ENCODE measurements at places on chromosomes 1 and 21.

DNA sequence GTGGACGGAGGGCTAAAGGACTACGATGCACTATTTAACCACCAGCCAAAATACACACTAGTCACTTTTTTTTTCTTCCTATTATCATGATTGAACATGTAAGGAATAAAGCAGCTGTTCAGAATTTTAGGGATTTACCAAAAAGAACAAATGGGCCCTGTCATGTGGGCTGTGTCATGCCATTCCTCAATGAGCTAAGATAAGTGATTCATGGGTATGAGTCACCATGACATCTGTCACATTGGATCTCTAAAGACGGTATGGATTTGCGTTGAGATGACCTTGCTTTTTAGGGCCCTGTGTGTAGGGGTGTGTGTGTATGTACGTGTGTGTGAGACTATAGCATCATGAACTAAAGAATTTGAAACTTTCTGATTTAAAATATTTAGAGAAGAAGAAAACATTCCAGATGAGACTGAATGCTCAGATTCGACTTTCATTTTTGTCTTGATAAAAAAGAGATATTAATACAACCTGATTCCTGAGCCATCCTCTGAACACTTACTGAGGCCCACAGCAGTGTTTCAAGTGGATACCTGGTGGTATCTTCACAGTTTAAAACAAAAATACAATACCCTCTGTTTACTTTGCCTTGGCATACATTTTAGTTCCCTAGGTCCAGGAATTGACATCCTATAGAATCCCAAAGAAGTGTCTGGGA is 246.1 kb upstream of the DUSP10 start:
- peak; percentile 15 for DNase-seq

DNA sequence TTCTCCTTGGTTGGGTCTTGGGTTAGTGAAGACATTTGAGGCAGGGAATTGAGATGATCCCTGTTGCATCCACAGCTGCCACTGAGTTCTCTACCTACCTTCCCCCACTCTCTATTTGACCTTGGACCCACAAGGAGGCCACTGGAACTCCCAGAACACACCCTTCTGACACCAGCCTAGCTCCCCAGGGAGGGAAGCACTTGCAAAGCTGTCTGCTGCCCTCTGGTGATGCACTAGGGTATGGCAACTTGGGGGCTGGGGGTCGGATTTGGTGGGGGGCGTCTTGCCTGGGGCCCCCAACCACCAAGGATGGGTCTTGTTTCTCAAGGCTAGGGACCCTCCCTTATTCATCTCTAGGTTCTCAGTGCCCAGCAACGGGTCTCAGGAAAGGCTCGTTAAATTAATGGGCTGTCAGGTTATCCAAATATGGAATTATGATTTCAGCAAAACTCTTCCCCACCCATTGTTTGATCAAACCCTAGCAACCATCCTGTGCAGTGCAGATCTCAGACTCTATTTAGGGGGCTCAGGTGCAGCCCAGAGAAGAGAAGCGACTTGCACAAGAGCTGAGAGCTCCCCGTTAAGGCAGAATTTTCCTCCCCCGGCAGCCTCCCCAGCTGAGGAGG is 177.8 kb upstream of the KLHDC7A start:
- no peak for DNase-seq

DNA sequence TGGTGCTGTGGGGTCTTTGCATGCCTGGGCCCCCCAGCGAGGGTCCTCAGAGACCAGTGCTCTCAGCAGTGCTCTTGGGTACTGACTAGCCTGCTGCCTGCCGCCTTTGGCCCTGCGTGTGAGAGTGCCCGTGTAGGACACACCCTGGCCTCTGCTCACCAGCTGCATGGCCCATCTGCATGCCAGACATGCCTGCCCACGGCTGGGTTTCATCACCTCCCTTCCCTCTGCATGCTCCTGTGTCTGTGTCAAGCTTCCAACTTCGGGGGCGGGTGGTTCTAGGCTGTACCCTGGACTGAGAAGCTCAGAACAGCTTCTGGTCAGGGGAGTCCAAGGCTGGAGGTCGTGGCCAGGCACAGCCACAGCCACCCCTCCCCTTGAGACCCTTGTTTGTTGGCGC is 56.9 kb downstream of the PTPRF start:
- DNase-seq = no peak

DNA sequence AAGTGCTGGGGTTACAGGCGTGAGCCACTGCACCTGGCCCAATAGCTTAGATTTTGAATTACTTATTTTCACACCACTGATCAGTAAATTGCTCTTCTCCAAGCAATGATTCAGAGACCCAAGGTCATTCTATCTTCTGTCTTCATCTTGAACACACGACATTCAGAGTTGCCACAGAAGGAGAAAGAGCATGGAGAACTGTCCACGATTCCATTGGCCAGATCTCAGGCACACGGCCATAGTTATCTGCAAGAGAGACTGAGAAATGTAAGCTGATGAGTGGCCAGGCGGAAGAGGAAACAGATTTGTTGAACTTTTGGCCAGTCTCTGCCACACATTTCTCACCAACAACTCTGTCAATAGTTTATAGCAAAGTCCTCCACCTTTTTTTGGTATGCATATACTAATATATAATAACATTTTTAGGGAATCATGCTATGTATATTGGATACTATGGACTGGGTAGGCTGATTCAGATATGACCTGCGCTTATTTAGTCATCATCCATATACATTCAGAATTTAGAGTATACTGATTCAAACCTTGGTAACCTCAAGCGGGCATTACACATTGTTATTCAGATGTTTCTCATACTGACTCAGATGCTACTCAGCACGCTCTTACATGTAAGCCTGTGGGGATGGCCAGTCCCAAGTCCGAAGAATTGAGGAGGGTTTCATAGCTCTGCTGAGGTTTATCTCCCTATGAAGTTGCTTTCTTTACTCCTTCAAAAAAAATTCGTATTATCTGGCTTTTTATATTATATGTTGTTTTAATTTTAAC is 25.5 kb upstream of the CAP1 start:
- no peak for DNase-seq

GRCh38 chr1:232856541-232856940 is 51.3 kb downstream of the MAP10 start:
- peak; percentile 23 for DNase-seq

DNA sequence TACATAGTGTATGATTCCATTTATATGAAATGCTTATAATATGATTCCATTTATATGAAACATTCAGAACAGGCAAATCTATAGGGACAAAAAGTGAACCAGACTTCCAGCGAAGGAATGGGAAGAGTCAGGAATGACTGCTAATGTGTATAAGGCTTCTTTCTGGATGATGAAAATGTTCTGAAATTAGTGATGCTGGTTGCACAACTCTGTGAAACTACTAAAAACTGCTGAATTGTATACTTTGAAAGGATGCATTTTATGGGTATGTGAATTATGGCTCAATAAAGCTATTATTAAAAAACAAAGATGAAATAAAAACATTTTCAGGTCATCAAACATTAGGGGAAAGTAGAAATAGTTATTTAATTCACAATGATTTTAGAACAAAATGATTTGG is 14.1 kb upstream of the IL24 start:
- DNase-seq = no peak

DNA sequence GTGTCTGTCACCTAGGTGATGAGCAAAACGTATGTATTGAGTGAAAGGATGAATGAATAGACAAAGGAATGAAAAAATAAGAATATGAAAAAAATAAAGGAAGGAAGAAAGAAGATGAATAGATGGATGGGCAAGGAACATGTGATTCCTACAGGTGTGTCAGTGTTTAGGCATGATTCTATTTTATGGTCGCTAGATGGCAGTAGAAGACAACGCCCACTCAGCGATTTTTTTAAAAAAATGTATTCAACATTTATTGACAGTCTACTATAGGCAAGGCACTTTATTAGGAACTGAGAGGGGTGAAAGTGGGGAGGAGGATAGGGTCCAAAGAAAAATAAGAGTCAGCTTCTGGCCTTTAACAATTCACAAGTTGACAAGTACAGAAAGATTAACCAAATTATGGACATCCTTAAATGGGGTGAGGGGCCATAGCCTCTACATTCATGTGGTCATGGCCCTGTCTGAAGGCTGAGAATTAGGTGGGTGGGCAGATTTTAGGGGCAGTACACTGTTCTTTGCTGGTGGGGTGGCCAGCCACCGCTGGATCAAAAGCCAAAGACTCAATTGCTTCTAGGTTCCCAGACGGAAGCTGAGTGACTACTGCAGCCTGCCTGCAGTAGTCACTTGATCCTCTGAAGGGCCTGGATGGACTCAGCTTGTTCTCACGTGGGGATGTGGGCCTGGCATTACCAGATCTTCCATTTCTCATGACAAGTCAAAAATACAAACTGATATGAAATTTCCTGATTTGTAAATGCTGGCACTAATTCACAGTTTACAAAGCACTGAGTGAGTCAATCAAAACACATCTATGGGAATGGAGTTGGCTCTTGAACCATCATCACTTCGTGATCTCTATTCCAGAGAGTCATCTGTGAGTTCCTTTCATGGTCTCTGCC is 83.9 kb downstream of the FASLG start:
- DNase-seq = no peak

- no peak for DNase-seq
Measured at GRCh38 chr1:231583376-231583775, 43.2 kb upstream of the DISC1 start.

GRCh38 chr1:73593364-73593763 is 604.6 kb downstream of the LRRIQ3 start:
- peak; percentile 47 for DNase-seq

DNA sequence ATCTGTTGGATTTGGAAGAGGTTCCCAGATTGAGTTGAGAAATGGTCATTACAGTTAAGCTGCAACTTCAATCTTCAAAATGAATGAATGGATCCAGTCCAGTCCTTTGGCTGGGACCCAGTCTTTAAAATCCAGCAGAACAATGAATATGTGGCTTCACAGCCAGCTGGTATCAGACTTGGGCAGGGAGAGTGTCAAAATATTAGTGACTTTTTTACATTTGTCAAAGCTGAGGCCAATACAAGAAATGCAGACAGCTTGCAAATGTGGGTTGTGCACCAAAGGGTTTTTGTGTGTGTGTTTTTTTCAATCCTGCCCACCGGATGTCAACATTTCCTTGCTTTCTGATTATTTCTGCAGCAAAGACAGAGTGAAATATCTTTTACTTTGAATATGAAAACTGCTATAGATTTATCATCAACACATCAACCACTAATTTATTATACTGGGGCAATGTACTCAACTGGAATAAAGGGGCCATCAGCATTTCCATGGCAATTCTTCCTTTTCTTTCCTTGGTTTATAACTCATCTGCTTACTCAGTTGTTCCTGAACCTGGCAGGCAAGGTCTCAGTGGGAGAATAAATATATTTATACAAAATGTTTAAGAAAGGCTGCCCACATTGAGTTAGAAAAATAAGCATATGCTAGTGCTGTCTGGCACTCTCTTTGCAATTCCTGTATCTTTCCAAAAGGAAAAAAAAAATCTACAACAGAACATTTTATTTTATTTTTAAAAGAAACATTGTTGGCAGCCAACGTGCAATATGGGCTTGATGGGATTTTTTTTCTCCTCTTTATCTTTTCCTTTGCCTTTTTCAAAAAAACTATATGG is 491.6 kb upstream of the C1orf87 start:
- DNase-seq = no peak

GRCh38 chr1:156492591-156493080 is 7.9 kb downstream of the MEF2D start:
- no peak for DNase-seq

- no peak for DNase-seq
Measured at GRCh38 chr1:32861904-32862695, 8.6 kb downstream of the FNDC5 start.

DNA sequence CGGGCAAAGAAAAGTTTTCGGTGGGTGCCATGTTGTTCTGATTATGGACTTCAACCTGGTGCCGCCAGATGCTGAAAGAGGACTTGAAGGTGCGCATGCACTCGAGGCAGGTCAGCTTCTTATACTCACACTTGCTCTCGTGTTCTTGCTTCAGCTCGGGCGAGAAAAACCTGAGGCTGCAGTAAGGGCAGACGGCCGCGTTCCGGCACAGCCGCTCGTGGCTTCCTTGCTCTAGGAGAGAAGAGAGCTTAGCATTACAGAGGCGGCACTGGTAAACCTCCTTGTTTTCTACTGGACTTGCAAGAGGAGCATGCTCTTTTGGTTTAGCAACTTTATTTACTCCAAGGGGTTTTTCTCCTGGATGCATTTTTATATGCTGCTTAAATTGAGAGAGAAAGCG is 18.5 kb downstream of the ZBTB21 start:
- no peak for DNase-seq

GRCh38 chr1:69568421-69569174 is 876 bp downstream of the LRRC7 start:
- no peak for DNase-seq

- no peak for DNase-seq
Measured at GRCh38 chr1:34763142-34763781, 3.7 kb downstream of the GJB4 start.

- no peak for DNase-seq
Measured at GRCh38 chr1:186783193-186783592, 45.6 kb upstream of the PLA2G4A start.

DNA sequence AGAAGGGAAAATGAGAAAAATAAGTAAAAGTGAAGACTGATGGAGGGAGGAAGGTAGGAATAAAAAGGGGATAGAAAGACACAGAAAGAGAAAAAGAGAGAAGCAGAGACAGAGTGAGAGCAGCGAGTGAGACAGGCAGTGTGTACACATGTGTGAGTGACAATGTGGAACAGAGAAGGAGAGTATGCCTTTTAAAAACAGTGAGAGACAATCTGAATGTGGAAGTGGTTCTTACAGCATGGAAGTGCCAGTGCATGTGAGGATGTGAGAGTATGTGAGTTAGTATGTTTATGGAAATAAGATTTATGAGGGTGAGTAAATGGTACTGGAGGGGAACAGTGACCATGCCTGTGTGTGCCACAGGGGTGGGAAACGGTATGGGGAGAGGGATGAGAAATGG is 1.2 kb downstream of the NEGR1 start:
- no peak for DNase-seq

DNA sequence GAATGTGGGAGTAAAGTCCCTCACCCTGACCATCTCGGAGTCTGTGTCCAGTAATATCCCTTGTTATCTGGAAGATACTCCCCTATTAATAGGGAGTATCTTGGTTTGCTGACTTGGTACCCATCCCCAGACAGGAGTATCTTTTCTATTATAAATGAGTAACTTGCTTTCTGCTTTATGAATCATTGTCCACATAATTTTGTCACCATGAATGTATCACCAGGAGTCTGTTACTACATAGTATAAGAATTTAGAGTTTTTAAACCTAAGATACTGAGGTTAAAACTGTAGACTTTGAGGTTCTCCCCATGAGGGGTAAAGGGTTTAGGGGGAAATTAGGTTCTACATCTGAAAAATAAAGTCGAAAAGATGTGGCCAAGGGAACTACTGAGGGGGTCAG is 175.6 kb downstream of the FCRL5 start:
- DNase-seq = no peak

DNA sequence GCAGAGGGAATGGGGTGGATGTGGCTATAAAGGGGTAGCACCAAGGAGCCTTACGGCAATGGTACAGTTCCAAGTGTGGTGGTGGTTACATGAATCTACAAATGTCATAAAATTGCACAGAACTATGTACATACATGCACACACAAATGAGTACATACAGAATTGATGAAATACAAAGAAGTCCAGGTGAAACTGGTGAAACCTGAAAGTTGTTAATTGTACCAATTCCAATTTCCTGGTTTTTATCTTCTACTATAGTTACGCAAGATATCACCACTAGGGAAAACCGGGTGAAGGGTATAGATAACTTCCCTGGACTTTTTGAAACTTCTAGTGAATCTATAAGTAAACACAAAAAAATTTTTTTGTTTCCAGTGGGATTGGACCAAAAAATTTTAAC is 18.9 kb downstream of the HSF2BP start:
- no peak for DNase-seq

GRCh38 chr1:27607239-27607804 is 3.4 kb upstream of the AHDC1 start:
- no peak for DNase-seq

- DNase-seq = no peak
Measured at GRCh38 chr21:45111703-45112102, 37.3 kb downstream of the ADARB1 start.

Data from retinal pigment epithelial cell (primary cell).